RCC 7860 (cell line): ENCODE measurements at places on chromosomes 12 and 14.
A peak's percentile ranks its signal among the peaks of the same experiment; 100 is the strongest.

DNA sequence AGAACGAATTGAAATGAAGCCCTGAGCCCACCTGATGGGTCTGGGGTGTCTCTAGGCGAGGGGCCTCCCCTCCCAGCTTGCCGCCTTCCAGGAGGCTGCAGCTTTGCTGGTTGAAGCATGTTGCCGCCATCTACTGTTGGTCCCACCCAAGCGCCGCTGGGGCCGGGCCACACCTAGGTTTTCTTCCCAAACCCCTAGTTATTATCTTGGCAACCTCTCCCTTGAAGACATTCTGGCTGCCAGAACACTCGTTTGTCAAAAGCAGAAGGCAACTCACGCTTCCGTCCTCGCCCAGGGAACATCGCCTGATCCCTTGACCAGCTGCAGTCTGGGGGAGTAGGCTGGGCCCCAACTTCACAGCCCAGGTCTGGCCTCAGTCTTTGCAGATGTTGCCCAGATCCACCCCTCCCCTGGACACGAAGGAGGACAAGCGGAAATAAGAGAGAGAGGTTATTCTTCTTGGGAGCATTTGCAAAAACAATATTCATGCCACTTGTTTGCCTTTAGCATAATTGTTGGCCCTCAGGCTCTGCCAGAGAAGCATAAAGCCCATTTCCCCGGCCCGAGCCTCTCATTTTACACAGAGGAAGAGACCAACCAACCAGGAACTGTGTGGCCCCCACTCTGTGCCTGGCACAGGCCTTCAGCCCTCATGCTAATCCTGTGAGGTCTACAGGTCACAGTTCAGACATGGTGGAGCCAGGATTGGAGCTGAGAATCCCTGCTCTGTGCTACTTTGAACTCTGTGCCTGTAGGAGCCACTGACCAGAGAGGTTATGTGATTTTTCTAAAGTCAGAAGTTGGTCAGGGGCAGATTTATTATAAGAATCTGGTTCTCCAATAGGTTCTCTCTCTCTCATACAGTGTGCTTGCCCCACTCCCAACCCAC, 6.8 kb downstream of the EMP1 start:
- no peak for DNase-seq

- DNase-seq, result no peak
Measured at GRCh38 chr12:6231359-6232268, 31.4 kb downstream of the CD9 start.

DNA sequence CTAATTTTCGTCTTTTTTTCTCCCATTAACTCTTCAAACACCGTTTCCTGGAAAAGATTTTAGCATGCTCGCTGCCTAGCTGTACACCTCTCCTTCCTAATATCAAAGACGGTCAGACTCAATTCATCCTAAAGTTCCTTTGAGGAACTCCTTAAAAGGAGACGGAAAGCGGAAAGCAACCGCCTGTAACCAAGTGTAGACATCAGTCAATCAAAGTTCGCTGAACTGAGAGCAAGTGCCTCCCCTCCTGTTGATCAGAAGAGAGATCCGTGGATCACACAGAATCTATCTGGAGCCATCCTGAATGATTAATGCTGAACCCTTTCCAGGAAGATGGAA, 412 bp upstream of the TEP1 start:
- DNase-seq, result no peak

GRCh38 chr14:87785897-87786296, 207.1 kb downstream of the GALC start:
- no peak for DNase-seq

DNA sequence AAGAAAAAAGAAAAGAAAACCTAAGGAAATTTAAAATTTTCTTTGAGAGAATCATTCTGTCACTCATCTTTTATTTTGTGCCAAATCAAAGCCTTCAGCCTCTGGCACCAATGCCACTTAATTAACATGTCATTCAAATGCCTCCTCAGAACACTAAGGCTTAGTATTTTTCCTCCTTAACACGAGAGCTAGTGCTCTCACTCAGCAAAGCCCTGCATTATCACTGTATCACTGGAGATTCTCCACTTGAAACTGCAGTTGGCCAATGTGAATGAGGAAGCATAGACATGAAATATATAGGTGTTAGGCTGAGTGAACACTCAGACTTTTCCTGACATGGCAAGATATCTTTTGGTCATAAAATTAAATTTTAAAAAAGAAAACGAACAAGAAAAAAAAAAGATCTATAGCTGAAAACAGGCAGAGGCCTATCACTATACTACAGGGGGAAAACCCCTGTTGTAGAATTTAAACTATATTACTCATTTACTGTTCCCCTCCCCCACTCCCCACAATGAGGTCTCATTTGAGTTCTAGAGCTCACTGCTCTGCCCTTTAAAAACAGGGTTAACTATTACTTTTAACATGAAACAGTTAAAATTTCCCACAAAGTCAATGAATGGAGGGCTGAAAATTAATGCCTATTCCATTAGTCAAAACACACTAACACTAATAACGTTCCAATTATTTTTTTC, 5.1 kb downstream of the MBIP start:
- no peak for DNase-seq

GRCh38 chr14:99852578-99852977, 59.4 kb downstream of the EML1 start:
- DNase-seq, result no peak

DNA sequence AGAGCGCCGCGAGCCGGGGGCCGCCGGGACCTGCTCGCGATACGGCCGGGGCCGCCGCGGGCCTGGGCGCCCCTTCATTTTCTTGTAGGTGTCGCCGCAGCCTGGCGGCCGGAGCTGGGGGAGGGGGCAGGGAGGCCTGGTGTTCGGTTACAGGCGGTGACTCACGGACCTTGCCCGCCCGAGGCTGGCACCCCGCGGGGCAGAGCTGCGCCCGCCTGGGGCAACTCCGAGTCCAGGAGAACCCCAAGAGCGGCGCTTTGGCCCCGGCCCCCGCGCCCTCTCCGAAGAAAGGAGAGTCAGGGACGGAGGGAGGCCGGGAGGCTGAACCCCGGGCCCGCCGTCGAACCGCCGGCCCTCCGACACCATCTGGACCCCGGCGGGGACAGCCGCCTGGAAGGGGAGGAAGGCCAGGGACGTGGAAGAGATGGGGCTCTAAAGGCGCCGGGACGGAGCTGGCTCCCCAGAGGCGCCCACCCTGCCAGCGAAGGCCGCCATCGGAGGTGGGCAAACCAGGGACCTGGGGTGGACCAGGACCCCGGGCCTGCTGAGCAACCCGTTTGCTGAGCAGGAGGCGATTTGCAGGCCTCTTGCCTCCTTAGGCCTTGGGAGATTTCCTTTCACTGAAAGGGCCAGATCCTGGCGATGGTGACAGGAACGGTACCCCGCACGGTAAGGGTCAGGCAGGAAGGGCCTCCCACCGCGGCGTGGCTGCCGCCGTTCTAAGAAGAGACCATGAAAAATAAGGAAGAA, 843 bp upstream of the NUAK1 start:
- peak; percentile 72 for DNase-seq

DNA sequence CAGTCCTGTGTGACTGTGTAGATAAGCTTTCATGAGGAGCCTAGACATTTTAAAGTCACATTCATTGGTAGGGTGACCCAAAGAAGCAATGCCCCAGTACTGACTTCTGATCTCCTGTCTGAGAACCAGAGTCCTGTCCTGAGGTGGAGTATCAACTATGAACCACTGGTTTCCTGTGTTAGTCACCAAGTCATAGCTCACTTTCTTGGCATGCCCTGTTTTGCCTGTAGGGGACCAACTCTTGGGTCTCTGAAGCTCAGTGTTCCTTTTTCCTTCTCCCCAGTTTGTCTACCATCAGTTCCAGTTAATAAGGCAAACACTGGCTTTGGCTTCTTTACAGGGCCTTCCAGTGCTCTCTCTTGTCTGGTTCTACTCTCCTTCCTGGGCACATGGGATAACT, 97.4 kb downstream of the C12orf75 start:
- no peak for DNase-seq

- no peak for DNase-seq
Measured at GRCh38 chr12:1509413-1510052, 84.8 kb downstream of the FBXL14 start.

DNA sequence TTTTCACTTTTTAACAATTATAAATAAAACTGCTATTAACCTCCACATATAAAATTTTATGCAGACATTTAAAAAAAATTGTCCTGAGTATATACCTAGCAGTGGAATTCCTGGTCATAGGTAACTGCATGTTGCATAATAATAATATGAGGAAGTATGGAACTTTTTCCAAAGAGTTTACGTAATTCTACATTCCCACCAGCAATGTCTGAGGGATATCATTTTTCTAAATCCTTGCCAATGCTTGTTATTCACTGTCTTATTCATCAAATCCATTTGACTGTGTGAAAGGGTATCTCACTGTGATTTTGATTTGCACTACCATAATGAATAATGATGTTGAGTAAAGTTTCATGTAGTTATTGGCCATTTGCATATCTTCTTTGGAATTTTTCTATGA, 393.8 kb downstream of the LRFN5 start:
- no peak for DNase-seq

GRCh38 chr14:98926146-98926545, 345.9 kb downstream of the BCL11B start:
- DNase-seq, result no peak

GRCh38 chr14:93114713-93115068, 1.0 kb downstream of the ITPK1 start:
- DNase-seq, result no peak

GRCh38 chr12:24921251-24922038, 27.5 kb downstream of the BCAT1 start:
- no peak for DNase-seq

GRCh38 chr12:66482351-66483203, 180.3 kb downstream of the HELB start:
- no peak for DNase-seq

- DNase-seq, result no peak
Measured at GRCh38 chr12:13273850-13274249, 77.3 kb downstream of the EMP1 start.

- DNase-seq, result peak; percentile 85
Measured at GRCh38 chr12:6540181-6540877, 6.0 kb downstream of the GAPDH start.

- DNase-seq, result peak; percentile 95
Measured at GRCh38 chr12:63917864-63918799, 73.6 kb downstream of the SRGAP1 start.

DNA sequence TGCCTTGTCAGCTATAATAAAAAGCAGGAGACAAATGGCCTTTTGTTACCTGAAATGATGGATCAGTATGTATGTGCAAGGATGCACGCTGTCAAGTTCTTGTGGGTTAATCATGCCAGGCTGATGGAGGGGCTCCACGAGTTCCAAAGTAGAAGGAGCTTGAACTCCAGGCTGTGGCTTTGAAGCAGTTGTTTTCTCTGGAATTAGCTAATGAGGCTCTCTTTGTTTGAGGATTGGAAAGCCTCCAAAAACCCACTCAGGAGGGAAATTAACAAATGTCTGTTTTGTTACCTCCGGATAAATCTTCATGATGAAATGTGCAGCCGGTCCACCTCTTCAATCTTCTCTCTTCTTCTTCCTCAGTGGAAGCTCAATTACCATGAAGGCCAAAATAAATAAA, 605.5 kb downstream of the DIO2 start:
- no peak for DNase-seq

DNA sequence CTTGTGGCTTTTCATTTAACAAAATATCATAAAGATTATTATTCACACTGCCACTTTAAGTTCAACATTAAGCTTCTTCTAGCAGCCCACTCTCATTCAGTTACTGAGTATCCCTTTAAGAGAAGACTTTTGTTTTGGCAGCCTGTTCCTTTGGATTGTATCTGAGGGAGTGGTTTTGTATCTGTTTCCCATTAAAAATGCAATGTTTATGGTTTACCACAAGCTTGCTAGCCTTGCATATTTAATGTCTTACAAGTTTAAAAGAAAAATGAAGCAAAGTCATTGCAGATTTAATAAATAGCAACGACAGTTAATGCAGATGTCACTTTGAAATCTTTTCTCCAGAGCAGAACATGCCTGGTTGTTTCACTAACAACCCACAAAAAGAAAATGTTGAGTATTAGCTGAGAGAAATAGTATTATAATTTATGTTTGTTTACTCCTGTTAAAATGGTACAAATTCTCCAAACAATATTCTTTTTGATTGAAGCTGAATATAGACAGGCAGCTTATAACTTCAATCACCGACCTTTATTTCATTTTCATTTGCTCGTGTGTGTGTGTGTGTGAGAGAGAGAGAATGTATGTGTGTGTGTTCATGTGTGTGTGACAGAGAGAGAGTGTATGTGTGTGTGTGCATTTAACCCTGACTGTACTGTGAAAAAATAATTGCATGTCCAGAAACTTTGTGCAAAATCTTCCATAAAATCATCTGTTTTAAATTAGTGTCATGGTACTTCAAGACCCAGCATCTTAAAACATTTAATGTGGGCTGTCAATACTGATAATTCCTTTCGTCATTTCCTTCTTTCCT, 1.8 kb downstream of the DCN start:
- no peak for DNase-seq

- DNase-seq, result no peak
Measured at GRCh38 chr14:73887694-73888459, 1.2 kb downstream of the ZNF410 start.

DNA sequence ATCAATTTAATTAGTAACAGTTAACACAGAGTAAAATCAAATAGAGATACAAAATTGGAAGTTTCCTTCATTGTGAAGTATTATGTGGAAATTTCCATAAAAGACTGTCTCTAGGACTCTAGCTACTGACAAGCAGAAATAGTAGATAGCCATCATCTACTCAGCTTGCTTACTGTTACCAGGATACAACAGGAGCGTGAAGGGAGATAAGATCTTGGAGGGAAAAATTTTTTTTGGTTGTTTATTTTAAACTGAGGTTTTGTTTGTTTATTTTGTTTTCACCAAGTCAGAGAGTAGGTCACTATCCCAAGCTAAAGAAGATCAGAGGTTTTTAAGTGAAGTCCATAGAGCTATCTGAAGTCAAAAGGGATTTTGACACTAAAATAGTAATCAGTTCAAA, 861.3 kb upstream of the MGAT4C start:
- no peak for DNase-seq

GRCh38 chr12:78636231-78636855, 228.2 kb upstream of the SYT1 start:
- no peak for DNase-seq

GRCh38 chr14:104802394-104803184, 1.7 kb downstream of the ZBTB42 start:
- DNase-seq, result no peak

- DNase-seq, result no peak
Measured at GRCh38 chr12:131441060-131441396, 269.9 kb upstream of the SFSWAP start.

- DNase-seq, result no peak
Measured at GRCh38 chr12:31751085-31751484, 22.3 kb upstream of the AMN1 start.

GRCh38 chr14:94469261-94469660, 6.7 kb downstream of the SERPINA9 start:
- DNase-seq, result no peak

GRCh38 chr12:32024884-32025592, 65.8 kb downstream of the RESF1 start:
- DNase-seq, result no peak

- no peak for DNase-seq
Measured at GRCh38 chr12:89309815-89310214, 42.5 kb downstream of the DUSP6 start.

- DNase-seq, result peak; percentile 12
Measured at GRCh38 chr14:96249029-96249428, 7.0 kb upstream of the BDKRB1 start.

- DNase-seq, result no peak
Measured at GRCh38 chr14:105072381-105072861, 7.2 kb upstream of the GPR132 start.

GRCh38 chr12:123942238-123942653, 30.4 kb downstream of the CCDC92 start:
- DNase-seq, result no peak
